NCI-H1436 treated with DMSO at 0.1 percent for 48 hours (cell line): ENCODE measurements at places on chromosomes 12 and 14.

DNA sequence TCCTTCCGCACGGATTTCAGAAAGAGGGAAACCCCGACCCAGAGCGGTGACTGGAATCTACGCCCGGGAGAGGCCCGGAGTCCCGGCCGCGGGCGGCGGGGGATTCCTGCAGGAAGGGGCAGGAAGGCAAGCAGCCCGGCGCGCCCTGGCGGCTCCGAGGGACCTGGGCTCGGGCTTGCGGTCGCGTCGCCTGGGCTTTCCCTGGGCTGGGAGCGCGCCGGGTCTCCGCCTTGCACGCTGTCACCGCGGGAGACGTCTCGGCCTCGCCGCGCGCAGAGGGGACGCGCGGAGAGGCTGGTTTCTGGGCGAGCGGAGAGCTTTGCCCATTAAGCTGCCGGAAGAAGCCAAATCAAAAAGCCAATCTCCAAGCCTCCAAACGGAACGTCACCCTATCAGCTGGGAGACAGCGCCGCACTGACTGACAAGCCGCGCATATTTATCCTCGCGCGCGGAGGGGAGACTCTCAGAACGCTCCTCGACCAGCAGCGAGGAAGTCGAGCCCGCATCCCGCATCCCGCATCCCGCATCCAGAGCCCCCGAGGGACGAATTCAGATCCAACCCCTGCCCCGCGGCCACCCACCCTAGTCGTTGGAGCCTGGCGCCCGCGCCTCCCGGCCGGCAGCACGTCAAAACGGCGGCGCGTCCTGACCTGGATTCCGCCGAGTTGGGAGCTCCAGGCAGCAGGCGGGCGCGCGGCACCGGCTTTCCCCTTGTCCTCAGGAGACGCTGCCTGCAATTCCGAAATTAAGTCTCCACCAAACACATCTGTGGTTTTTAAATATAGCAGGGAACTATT is at the start of gene SLC8A3:
Gene SLC8A3 (minus strand): TSS at position 293 of the 797 bp plus-strand sequence. CDS start 20,529 bp downstream, outside the sequence.
- no peak for DNase-seq

DNA sequence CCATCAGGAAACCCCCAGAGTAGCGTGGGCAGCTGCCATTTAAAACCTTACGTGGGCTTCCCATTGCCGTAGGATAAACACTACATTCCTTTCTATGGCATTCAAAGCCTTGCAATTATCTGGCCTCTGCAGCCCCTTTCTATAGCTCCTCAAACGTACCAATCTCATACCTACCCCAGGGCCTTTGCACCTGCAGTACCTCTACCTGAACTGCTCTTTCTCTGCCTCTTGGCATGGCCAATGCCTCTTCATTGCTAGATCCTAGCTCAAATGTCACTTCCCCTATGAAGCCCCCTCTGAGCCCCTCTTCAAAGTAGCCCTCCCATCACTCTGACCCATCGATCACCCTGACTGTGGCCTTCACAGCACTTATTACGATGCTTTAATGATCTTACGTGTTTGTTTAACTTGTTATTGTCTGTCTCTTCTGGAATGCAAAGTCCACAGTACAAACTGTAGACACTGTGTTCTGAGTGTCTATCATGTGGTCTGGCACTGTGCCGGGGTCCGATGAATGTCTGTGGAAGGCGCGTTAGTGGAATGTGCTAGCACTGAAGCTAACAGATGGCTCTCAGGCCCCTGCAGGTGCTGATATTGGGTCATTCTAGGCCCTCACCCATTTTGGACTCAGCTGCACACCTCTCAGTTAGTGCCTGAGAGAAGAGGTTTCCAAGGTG is 157.3 kb upstream of the NOS1 start:
- no peak for DNase-seq

- DNase-seq, result no peak
These were observed 385 bp downstream of the CAPRIN2 start for GRCh38 chr12:30754383-30754749.

- DNase-seq, result no peak
These were observed 123.0 kb upstream of the PZP start for GRCh38 chr12:9331218-9331626.

GRCh38 chr12:128170181-128170580 is 96.8 kb upstream of the TMEM132C start:
- DNase-seq, result no peak

- no peak for DNase-seq
These were observed 5.9 kb downstream of the RESF1 start for GRCh38 chr12:31965090-31965489.

DNA sequence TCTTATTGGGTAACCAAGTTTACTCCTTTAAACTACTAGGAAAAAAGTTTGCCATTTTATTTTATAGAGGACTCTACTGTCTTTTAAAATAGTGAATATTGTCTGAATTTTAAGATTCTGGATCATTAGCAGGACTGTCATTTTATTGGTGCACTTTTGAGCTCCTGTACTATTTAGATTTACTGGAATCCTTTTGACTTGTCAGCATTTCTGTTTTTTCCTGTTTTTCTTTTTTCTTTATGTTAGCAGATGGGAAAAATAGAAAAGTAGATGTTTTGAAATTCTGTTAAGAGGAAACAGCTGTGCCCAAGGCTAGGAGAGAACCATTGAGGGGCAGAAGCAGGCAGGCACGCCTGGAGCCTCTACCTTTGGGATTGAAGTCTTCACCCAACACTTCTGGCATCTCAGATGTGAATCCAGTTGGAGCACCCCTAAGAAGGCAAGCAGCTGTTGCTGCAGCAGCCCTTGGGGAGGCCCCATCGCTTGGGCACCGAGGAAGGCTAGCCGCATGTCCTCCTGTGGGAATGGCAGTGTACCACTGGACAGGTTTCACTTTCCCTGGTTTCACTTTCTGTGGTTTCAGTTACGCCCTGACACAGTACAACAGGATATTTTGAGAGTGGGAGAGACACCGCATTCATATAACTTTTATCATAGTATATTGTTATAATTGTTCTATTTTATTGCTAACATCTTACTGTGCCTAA is 11.5 kb downstream of the RIMKLB start:
- DNase-seq, result no peak

DNA sequence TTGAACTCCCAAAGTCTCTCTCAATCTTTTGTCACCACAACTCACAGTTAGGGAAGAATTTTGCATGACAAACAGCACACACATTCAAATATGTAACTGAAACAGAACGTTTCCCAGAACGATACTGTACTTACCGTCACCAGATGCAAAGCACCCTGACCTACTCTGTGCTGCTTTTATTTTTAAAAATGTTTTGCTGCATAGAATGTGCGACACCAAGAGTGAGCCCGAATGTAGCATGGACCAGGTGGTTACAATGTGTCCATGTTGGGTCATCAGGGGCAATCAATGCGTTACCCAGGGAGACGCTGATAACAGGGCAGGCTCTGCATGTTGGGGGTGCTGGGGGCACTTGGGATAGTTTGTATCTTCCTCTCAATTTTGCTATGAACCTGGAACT is 14.6 kb upstream of the EIF5 start:
- DNase-seq, result no peak

GRCh38 chr12:124605150-124605882 is 37.9 kb upstream of the NCOR2 start:
- DNase-seq, result no peak

- peak; percentile 70 for DNase-seq
These were observed 7.9 kb upstream of the NAA25 start for GRCh38 chr12:112116232-112117060.

DNA sequence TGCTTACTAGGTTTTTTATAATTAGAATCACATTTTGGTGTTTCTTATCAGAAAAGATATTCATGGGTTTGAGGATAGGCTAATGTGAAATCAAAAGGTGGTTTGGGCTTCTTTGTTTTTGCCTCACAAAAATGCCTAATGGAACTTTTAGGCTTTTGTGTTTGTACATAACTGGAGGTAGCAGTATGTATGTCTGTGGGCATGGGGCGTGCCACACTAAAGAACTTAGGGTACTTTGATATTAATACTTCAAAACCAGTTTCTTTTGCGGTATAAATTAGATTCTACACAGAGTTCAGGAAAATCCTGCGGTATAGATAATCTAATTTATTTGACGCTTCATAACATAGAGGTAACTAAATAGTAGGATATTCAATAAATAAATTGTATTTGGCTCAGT is 1.9 kb downstream of the ETV6 start:
- no peak for DNase-seq

- DNase-seq, result no peak
These were observed 128.6 kb upstream of the FLRT2 start for GRCh38 chr14:85401384-85401783.

GRCh38 chr12:120886199-120887018 is 17.7 kb downstream of the SPPL3 start:
- no peak for DNase-seq
